Stimulated activated memory B cell treated with anti-CD40 and anti-IgM and Interleukin-4, amounts not matched to agents 10 μg/mL and 1 μg/mL and 100 μg/mL, for 72 hours (primary cell): ENCODE measurements at places on chromosomes 11 and 22.

GRCh38 chr22:44357966-44358465 is 45.3 kb upstream of the SHISAL1 start:
- ATAC-seq: no peak

DNA sequence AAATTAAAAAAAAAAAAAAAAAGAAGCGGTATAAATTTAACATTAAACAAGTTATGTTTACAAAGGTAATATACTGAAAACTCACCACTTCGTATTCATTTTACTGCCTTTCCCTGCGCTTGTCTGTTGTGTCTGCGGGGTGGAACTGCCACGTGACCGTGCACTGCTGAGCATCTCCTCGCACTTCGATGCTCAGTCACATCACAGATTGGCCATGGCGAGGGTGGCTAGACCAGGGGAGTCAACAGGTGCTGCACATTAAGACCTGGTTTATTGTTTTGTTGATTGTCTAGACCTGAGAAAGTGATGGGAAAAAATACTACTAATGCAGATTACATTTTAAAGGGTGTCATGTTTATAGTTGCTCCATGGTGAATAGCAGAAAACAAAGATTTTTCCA is 22.8 kb upstream of the TUB start:
- ATAC-seq: no peak

- ATAC-seq: no peak
These were observed 57.0 kb downstream of the RBFOX2 start for GRCh38 chr22:35971456-35972119.

DNA sequence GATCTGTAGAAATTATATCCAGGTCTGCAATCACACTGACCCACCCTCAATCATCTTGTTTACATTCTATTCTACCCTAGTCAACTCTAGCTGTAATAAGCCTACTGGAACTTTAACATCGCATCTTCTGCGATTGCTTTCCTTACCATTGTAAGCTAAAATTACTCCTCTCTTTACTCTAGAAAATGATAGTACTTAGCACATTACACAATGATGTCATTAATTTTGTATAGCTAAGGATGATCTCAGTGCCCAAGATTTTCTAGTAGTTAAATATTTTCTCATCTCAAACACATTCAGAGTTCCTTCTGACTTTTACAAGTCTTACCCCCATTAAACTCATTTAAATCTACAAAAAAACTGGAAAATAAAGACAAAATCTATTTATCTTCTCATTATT is 39.6 kb upstream of the CTSC start:
- ATAC-seq: no peak

DNA sequence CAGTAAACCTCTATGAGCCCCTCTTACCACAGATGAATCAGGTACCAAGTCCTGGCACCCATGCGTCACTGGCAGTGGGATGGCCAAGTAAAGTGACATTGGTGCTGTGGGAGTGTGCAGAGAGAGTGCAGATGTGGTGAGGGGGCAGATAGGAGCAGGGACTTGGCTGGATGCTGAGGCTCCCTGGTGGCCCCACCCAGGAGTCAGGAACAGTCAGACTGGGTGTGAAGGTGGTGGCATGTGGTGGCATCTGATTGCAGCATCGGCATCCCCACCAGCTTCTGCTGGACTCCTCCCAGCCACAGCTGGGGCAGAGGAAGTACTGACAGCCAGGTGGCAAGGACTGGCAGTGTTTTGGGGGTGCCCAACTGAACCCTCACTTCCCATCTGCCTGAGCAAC is 11.4 kb downstream of the DGAT2 start:
- no peak for ATAC-seq

DNA sequence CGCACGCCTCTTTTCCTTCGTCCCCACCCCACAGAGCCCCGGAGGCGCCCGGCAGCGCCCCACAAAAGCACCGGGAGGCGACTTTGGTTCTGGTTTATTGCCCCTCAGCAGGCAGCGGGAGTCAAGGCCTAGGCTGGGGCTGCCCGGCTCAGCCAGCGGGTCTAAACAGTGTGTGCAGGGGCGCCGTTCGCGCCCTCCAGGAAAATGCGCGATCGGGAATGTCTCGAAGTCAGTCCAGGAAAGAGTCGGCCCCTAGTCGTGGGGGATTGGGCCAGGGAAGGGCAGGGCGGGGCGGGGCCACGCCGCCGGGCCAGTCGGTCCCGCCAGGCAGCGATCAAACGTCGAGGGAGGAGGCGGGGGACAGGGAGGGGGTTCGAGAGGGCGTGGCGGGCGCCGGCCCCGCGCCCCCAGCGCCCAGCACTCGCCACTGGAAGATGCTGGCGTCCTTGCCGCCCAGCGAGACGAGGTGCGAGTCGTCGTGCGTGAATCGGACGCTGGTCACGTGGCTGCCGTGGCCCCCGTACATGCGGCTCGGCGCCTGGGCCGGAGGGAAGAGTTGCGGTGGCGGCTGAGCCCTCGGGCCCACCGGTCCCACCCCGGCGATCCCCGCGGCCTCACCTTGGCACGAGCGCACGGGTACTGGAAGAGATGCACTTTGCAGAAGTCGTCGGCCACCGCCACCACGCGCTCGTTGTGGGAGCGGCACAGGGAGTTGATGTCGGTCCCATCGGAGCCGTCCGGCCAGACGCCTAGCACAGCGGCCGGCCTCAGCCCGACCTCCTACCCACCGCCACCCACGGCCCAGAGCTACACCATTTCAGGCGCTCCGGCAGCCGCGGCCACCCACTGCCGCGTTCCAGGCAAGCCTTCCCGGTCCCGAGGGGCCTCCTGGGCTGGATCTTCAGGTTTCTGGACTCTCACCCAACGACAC is 741 bp upstream of the MTA2 start:
- ATAC-seq: no peak

DNA sequence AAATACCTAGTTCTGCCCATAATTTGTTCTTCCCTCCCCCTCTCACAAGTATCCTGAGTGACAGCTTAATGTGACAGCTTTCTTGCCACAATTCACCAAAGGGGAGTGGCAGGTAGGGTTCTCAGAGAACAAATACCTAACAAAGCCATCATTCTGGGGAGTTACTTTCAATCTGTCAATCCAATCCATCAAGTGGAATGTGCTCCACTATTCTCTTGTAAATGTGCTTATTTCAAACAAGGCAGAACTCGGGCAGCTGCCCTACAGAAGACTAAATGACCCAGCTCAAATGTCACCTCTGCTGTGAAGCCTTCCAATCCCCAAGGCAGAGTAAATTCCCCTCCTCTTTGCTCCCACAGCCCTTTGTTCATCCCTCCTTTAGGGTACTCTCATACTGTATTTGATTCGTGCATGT is 27.8 kb downstream of the LGR4 start:
- no peak for ATAC-seq

DNA sequence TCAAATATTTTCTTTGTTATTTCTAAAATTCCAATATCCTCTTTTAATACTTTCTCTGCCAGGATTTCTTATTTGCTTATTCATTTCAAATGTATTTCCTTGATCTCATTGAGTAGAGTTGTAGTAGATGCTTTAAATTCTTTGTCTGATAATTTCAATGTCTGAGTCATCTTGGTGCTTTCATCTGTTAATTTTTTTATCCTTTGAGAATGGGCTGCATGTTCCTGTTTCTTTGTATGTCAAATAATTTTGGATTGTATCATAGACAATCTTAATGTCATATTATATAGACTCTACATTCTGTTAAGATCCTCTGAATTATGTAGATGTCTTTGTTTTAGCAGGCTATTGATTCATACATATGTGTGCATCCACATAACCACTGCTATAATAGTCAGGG is 57.5 kb downstream of the MYEOV start:
- no peak for ATAC-seq

DNA sequence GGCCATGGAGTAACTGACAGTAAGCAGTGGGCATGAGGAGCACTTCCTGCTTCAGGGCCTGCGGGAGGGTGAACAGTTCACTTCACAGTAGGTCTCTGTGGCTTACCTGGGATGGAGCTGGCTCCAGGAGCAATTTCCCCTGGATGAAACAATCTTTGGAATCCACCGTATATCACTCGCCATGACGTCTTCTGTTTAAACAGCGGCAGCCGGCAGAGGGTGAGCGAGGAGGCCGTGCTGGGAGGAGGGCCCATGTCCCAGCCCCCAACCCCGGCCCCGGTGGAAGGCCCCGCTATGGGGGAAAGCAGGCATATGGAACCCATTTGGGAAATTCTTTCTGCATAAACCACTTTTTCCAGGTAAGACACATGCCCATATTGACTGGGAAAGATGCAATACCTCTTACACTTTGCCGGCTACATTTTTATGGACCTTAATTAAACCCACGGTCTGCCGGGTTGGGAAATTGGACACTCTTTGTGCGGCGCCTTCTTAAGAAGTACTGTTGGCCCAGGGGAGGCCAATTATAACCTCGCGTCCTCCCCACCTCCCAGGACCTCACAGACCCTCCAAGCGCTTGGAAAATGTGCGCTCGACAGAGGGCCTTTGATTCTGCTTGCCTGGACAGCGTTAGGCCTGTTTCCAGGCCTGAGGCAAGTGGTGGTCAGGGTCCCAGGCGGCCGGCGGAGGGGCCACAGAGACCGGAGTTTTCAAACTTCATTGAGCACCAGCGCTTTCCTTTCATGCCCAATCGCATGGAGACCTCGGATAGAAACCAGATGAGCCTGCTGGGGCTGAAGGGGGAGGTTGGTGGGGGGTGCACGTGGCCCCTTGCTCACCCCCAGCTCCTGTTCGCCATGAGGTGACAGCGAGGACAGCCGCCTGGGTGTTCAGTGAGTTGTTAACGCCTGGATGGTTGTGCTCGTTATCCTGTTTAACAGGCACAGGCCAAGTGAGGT is 40.4 kb downstream of the SMIM38 start:
- ATAC-seq: no peak

DNA sequence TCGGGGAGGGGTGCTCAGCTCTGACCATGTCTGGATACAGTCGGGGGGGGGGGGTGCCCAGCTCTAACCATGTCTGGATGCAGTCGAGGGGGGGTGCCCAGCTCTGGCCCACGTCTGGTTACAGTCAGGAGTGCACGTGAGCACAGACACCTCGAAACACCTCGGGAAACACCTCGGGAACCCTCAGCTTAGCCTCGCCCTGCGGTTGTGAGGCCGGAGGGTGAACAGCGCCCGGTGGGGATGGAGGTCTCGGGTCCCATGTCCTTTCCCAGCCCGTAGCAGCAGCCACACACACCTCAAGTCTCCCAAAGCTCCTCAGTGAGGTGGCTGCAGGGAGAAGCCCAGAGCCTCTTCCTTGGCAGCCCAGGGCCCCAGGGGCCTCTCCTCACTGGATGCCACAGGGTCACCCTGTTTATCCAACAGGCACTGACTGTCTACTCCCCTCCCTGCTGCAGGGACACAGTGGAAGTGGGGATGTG is 2.1 kb downstream of the SIGIRR start:
- ATAC-seq: no peak

GRCh38 chr11:76762867-76763572 is 20.1 kb upstream of the TSKU start:
- ATAC-seq: no peak

DNA sequence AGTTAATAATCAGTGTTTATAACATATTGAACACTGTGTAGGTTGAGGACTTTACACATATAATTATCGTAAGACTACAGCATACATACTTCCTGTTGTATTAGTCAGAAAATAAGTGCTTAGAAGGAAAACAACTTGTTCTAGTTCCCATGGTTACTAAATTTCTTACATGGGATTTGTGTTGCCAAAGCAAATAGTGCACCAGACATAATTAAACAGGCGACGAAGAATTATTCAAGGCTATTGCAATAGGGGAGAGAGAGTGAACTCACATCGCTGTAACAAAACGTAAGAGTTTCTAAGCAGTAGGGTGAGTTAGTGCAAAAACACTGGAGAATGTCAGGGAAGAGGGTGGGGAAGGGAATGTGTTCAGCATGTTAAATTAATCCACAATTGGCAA is 347.8 kb downstream of the CNTN5 start:
- ATAC-seq: no peak
